ENCODE measurements at places on chromosomes 11 and 22.

DNA sequence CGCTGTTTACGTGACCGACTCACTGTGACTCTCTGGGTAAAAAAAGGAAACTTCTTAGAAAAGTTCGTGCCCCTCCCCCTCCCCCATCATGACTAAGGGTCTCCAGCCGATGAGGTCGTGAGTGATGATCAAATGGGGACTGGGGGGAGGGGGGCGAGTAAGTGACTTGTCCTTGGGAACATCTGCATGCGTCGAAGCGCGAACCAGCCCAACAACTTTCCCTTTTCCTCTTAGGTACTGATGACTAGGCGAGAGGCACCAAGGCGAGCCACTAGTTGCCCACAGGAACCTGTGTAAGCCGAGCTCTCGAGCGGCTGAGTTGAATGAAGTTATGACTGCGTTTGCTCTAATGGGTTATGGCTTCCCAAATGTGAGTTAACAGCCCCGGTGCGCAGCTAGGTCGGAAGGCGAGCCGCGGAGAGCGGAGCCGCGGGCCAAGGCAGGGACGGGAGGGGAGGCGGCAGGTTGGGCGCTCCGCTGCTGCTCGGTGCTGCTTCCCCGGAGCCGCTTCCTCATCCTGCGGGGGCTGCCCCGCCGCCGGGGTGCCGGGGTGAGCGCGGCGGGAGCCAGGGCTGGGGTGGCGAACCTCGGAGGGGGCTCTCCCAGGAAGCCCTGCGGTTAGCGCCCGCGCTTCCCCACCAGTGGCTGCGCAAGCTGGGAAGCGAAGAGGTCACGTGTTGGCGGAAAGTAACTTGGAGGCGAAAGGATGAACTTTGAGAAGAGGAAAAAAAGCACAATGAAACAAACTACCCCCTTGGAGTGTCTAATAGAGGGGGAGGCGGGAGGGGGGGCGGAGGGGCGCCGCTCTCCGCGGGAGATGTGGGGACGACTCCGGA lies 22.1 kb upstream of the BDNF start:
- DNase-seq, result peak; percentile 6

- no peak for DNase-seq
Observed at GRCh38 chr11:69339041-69339733, 45.2 kb downstream of the MYEOV start.

DNA sequence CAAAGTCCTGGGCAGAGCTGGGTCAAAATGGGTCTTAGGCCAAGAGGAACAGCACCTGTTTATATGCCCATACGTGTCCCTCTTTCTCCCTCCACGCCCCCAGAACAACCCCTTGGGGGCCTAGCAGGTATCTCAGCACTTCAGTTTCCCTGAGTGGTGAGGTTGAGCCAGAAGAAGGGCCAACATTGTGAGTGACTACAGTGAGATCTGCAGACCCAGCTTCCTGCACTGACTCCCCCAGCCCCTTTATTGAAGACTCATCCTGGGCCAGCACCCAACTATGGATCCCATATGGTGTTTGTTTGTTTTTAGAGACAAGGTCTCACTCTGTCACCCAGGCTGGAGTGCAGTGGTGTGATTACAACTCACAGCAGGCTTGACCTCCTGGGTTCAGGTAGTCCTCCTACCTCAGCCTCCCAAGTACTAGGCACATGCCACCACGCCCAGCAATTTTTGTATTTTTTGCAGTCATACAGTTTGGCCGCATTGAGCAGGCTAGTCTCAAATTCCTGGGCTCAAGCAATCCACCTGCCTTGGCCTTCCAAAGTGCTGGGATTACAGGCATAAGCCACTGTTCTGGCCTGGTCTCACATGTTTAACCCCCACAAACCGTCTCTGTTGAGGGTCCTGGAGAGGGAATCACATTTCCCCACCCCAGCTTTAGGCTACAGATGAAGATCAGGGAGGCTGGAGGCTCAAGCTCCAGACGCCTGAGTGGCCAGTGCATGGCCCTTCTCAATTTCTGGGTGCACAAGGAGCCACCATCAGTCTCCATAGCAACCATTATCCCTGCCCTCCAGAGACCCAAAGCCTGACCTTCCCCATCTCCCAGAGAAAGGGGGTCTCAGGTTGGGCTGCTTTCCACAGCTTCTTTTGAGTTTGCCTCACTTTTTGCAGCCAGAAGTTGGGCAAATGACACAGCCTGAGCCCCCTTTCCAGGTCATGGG lies 1.7 kb upstream of the LARGE2 start:
- DNase-seq, result no peak

- DNase-seq, result no peak
Observed at GRCh38 chr11:121556937-121557336, 104.2 kb upstream of the SORL1-AS1 start.

- no peak for DNase-seq
Observed at GRCh38 chr22:46508491-46508999, 28.9 kb downstream of the CELSR1 start.

DNA sequence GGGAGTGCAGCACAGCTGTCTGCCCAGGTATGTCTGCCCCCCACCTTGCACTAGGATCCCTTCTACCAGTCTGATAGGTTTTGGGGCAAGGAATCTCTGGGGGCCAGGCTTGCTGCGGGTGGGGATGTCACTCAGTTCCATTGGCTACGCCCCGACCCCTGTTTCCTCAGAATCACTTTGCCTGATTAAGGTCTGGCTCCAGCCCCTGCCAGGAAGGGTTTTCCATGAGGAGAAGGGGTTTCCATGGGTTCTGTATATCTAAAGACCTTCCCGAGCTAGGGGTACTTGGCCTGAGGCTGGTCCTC lies 14.0 kb downstream of the OTOG start:
- DNase-seq, result no peak

DNA sequence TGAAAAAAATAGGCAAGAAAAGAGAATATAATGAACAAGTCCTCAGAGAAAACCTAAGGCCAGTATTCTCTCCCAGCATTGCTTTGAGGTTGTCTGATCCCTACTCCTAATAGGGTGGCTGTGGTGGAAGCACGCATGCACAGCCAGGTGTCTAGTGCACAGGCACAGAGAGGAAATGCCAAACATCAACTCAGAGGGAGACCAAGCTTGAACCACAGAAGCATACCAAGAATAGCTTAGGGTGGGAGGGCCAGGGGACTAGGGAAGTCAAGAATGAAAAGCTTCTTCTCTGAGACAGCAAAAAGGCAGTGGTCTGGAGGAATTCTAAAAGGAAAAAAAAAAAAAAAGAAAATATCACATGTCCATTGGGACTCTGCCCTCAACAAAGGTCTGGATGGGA lies 244.1 kb upstream of the API5 start:
- DNase-seq, result no peak

GRCh38 chr11:43920598-43921419 lies 21.6 kb upstream of the C11orf96 start:
- DNase-seq, result peak; percentile 76

DNA sequence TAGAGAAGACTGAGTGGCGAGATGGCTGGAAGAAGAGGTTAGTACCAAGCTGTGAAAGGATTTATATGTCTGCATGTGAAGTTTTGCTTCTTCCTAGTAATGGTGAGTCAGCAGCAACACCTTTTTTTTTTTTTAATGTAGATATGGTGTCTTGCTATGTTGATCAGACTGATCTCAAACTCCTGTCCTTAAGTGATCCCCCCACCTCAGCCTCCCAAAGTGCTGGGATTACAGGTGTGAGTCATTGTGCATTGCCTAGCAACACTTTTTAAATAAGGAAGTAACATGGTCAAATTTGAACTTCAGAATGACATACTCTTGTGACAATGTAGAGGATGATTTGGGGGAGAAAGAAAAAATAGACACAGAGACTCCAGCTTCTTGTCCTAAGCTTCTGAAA lies 6.5 kb upstream of the CSTPP1 start:
- no peak for DNase-seq

DNA sequence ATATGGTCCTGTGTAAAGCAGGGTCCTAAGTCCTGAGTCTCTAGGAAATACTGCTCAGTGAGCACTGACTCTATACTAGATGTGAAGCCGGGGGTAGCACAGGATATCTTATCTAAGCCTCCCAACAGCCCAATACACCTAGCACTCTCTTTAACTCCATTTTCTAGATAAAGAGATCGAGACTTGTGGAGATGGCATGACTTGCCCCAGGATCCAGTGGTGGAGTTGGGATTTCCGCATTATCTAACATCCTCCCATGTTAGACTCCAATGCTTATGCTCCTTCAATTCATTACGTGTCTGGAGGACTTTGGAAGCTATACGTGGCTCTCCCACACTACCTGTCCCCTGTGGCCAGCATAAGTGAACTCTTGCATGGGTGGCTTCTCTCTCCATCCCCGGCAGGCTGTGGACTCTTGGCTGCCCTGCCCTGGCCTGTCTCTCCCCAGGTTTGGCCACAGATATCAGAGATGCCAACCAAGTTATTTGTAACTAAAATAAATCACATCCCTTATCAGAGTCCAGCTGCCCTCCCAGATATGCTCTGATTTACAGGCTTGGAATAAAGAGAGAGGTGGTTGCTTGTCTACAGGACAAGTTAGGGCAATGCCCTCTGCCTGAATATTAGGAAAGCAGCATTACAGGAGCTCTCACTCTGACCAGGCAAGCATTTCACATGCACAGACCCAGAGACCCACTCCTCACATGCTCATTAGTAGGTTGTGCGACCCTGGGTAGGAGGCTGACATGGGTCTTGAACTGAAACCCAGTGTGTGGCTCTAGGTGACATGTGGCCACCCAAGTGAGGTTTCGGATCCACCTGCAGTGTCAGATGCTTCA lies 4.5 kb downstream of the CD44 start:
- DNase-seq, result no peak

- DNase-seq, result no peak
Observed at GRCh38 chr11:69463181-69463994, 18.1 kb upstream of the LINC01488 start.

- peak; percentile 94 for DNase-seq
Observed at GRCh38 chr11:128290106-128290840, 297.1 kb downstream of the ETS1 start.

DNA sequence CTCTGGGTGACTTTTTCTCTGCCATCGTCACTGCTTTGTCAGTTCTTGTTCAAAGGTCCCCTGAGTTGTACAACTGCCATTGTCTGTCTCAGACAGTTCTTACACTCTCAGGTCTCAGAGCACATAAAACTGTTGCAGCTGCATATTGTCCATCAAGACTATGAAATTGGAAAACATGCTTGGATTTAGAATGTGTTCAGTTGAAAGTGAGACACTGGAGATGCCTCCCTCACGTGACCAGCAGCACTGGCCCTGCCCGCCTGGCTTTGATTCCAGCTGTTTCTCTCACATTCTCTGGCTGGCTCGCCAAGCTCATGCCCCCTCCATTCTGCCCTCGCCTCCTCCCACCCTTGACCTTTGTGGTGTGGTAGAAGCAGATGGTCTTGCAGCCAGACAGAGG lies 244.2 kb downstream of the NTM start:
- DNase-seq, result no peak

- peak; percentile 7 for DNase-seq
Observed at GRCh38 chr11:15826826-15827225, 529.5 kb downstream of the SOX6 start.

- DNase-seq, result no peak
Observed at GRCh38 chr11:130129922-130130321, 29.7 kb upstream of the ST14 start.

DNA sequence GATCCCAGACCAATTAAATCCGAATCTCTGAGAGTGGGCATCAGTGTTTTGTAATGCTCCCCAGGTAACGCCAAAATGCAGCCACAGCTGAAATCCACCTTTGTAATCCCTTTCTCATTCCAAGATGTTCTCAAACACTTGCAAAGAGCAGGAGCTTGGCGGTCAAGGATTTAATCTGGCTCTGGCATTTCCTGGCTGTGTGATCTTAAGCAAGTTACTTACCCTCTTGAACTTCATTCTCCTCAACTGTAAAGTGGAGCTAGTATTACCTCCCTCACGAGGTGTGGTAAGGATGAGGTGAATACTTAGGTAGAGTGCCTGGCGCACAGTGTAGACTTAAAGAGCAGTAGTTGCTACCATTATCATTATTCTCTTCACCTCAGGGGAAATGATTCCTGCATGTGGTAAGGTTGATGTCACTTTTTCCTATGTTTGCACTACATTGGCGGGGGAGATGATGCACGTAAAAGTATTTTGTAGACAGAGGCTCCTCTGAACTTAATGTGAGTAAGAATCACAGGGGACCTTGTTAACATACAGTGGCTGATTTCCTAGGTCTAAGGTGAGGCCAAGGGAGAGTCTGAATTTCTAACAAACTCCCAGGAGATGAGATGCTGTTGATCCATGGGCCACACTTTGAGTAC lies 210.4 kb upstream of the PITPNB start:
- no peak for DNase-seq

- DNase-seq, result no peak
Observed at GRCh38 chr11:93648158-93648557, 13.3 kb upstream of the CEP295 start.

- no peak for DNase-seq
Observed at GRCh38 chr11:30465192-30465591, 121.0 kb downstream of the MPPED2 start.

DNA sequence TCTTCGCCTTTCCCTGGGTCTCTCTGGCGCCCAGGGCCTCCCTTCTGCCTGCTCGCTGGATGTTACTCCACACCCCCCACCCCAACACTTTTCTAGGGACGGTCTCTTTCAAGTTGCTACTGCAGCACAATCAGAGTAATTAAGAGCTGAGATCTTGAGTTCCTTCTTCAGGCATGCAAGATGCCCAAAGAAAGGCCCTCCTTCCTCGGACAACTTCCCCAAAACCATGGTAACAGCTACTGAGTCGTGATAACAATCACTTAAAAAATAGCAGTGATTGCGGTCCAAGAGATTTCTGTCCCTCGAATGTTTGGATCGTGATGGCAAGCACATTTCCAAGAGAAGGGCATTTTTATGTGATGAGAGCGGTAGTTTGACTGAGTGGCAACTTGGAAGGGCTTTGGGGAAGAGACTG lies 638 bp upstream of the TENM4 start:
- DNase-seq, result no peak

GRCh38 chr22:26763633-26764361 lies 106.4 kb downstream of the MIAT start:
- DNase-seq, result no peak

DNA sequence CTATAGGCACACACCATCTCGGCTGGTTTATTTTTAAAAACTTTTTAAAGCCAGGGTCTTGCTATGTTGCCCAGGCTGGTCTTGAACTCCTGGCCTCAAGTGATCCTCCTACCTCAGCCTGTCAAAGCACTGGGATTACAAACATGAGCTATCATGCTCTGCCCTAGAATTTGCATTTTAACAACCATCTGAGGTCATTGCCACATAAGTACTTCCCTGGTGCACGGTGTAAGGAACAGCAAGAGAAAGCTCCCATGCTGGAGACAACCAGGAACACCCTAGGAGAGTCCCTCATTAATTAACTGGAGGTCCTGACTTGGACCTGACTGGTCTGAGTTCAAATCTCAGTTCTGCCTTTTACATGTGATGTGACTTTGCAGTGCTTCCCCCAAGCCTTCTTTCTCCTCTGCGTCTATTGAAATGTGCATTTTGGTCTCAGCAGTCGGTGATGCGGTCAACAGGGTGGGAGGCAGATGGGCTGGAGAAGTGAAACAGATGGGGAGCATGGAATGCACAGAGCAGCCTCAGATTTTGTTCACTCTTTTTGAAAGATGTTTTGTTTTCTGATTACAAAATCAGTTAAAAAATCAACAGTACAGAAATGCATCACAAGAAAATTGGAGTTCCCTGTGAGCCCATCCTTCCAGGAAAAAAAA lies 146.5 kb downstream of the MYO18B start:
- DNase-seq, result no peak

GRCh38 chr22:28332410-28332809 lies 347.2 kb downstream of the TTC28 start:
- DNase-seq, result no peak
